Activated CD4-positive, CD25-positive, alpha-beta regulatory T cell treated with anti-CD3 and anti-CD28 coated beads, Interleukin-2, amount 50 U/mL, for 16 hours (primary cell): ENCODE measurements at places on chromosomes 4 and X.
A peak's percentile ranks its signal among the peaks of the same experiment; 100 is the strongest.

- no peak for DNase-seq
Observed at GRCh38 chr4:2843941-2844584, 419 bp downstream of the ADD1 start.

DNA sequence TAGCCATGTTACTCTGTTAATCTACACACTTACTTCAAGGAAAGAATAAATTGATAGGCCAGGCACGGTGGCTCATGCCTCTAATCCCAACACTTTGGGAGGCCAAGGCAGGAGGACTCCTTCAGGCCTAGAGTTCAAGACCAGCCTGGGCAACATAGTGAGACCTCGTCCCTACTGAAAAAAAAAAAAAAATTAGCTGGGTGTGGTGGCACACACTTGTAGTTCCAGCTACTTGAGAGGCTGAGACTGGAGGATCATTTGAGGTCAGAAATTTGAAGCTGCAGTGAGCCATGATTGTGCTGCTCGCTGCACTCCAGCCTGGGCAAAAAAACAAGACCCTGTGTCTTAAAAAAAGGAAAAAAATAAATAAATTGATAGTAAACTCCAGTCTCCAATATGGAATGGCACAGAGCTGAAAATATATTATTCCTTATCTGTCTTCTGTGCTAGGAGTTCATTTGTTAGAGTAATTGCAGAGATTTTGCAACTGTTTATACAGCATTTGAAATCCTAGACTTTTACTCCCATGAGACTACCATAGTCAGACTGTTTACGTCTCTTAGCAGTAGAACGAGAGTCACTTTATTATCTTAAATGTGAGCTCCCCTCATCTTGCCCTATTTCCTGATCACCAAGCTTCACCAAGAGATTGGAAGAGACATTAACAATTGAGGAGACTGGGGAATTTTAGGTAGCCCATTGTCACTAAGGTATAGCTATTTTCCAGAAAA lies 18.8 kb upstream of the TMEM131L start:
- DNase-seq: no peak

DNA sequence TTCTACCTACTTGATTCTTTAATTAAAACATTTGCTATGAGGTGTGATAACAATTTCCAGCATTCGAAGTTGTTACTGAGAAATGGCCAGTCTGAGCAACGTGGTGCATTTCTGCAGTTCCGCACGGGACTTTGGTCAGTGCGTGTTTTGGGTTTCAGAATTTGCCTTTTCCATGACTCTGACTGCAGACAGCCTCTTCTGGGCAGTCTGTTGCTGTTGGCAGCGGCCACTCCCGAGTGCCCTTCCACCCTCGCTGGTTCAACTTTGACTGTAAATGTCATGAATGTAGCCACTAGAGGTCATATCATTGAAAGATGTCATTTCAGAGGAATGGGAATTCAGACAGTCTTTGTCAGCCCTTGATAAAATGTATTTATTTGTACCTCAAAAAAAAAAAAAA lies 53.6 kb downstream of the NOP14 start:
- no peak for DNase-seq

- DNase-seq: no peak
Observed at GRCh38 chr4:145939856-145940255, 1.2 kb upstream of the ZNF827 start.

DNA sequence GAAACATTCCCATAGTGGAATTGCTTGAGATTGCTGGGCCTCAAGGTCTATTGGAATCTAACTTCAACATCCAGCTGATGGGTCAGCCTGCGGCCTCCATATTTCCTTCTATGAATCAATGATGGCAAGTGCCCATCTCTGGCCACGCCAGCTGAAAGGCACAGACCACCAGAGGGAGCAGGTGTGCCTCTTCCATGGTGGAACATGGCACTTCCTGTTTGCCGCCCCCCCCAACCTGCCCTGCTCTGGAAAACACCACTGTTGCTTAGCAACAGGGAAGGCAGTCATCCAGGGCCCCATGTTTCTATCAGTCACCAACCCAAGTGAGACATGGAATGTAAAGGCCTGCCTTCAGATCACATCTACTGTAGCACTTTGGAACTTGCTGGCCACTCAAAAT lies 11.6 kb downstream of the PAGE4 start:
- peak; percentile 2 for DNase-seq

DNA sequence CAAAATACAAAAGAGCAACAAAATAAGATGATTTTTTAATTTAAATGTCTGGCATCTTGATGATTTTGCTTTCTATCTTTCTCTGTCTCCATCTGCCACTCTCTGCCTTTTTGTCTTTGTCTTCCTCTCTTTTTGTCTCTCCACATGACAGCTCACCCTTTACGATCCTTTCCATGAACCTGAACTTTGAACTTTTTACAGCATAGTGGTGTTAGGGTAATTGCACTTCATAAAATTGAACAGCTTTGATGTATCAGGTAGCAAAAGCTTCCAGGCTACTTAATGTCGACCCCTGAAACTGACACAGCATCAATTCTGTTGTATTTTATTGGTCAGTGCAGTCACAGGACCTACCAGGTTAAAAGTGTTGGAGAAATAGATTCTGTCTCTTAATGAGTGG lies 1517.0 kb downstream of the ADGRL3 start:
- DNase-seq: no peak

- DNase-seq: no peak
Observed at GRCh38 chr4:70688795-70689231, 481 bp downstream of the UTP3 start.

DNA sequence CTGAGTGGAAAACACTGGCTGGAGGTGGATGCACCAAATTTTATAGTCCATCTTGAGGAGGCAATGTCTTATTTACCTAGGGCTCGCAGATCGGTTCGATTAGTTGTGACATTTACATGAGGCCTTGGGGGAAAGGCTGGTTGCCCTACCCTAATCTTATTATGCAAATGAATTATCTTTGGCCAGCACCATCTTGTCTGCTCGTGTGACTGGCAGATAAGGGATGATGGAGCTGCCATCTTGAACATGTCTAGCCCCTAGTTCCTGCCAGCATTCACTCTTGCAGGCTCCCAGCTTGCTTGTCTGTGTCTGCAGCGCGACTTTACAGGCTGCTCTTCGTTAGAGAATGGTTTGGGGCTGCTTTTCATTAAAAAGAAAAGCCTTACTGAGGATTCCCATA lies 61.9 kb downstream of the SEC24B start:
- no peak for DNase-seq

DNA sequence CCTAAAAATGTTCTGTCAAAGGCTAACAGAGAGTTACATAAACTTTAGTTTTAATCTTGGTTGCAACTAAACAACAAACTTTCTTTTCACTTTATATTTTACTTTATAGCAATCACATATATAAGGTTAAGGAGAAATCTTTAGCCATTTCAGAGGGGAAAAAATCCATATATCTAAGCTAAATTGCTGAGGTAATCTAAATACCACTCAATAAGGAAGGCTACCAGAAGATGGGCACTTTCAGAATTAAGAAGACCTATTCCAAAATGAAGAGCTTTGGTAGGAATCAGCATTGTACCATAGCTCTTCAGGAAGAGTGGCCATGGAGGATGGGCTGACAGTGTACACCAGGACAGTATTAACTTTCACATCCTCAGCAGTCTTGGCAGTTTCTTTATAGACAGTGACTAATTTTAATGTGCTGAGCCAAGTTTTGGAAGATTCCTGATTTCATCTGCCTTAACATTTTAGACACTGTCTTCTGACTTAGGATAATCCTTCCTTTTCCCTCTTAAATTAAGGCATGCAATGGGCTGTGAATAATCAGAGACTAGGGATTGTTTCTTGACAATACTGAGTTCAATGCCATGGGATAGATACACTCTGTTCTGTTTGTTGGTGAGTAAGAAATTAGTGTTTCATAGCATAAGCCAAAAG lies 7.1 kb downstream of the FAT4 start:
- no peak for DNase-seq

DNA sequence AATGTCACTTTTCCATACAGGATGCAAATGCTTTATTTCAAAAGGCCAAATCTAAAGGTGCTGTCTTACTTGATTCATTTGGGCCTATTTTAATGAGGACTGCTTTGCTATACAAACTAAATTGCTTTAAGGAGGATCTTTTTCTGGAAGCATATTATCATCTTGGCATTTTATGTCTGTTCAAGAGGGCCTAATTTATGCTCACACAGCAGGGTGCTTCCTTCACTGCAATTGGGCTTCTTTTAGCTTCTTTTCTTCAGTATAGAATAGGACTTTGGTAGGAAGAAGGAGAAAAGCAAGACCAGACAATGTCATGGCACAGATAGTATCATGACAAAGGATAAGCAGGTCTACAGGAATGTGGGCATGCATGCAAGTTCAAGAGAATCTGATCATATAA lies 222.4 kb upstream of the ANKRD50 start:
- DNase-seq: no peak

DNA sequence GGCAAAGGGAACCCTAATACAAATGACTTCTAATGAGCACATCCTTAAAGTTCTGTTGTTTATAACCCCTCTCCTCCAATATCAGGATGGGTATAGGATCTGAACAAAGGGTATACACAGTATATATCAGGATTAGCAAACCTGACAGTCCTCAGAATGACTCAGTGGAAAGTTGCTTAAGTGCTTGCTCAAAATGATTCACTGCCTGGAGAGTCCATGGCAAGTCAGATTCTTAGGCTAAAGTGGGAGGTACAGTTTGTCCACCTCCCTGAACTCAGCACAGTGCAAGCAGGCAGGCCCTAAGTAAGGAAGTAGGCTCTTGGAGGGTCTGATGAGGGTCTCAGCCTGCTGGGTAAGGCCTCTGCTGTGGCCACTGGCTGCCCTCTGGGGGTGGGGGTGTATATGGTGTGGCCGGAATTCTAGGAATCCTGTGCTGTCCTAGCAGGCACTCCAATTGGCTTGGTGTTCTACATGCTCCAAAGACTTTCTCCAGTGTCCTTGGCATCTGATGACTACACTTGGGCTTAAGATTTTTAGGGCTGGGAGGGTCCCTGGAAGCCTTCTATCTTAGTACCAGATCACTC lies 54.3 kb downstream of the CHRDL1 start:
- DNase-seq: no peak

DNA sequence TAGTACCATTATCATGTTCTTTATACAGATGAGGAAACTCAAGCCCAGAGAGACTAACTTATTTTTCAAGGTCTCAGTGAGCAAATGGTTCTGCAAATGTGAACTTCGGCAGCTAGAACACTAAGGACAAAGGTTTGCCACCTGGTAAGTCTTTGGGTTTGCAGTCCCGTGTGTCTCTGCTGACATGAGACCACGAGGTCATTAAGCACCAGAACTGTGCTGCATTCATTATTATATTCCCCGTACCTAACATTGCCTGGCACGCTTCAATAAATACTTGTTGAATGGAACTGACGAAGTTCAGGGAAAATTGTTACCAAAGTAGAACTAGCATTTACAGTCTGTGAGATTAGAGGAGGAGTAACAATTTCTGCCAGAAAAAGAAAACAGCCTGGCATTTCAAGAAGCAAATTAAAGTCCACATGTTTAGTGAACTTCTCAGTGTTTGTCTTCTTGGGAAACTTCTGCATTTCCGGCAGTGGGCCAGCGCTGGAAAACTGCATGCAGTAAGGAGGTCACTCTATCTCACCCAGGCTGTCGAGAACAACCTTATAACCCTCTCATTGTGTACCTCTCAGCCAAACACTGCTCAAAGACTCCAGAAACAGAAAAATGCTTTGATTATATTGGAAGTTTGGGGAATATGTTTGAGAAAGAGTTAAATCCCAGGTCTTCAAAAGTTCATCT lies 67.4 kb upstream of the CPEB2 start:
- DNase-seq: no peak

- DNase-seq: no peak
Observed at GRCh38 chr4:83753260-83753659, 217.4 kb downstream of the GPAT3 start.

DNA sequence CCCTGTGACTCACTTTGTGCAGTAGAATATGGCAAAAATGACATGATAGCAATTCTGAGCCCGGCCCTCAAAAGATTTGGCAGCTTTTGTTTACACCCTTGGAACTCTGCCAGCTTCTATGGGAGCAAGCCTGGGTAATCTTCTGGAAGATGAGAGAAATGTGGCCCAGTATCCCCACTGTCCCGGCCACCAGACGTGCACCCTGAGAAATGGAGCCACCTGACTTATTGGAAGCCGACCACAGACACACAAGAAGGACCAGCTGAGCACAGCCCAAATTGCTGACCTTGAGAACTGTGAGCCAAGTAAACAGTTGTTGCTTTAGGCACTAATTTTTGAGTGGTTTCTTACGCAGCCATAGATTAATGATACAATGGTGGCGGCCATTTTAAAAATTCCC lies 197.0 kb downstream of the STIM2 start:
- DNase-seq: no peak

DNA sequence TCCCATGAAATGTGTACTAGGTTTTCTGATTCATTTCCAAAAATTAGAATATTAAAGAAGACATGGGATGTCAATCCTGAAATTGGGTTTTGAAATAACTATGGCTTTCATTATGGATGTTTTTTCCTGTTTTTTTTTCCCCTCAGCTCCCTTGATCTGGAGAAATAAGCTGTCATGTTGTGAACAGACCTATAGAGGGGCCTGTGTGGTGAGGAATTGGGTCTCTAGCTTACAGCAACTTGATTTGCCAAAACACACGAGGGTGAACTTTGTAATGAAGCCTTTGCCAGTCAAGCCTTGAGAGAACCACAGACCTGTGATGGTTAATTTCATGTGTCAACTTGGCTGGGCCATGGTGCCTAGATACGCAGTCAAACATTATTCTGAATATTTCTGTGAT lies 2413.6 kb downstream of the PCDH7 start:
- DNase-seq: no peak

- DNase-seq: no peak
Observed at GRCh38 chr4:122119739-122120138, 32.4 kb upstream of the BLTP1 start.

- no peak for DNase-seq
Observed at GRCh38 chrX:96611619-96612362, 72.9 kb upstream of the DIAPH2 start.

DNA sequence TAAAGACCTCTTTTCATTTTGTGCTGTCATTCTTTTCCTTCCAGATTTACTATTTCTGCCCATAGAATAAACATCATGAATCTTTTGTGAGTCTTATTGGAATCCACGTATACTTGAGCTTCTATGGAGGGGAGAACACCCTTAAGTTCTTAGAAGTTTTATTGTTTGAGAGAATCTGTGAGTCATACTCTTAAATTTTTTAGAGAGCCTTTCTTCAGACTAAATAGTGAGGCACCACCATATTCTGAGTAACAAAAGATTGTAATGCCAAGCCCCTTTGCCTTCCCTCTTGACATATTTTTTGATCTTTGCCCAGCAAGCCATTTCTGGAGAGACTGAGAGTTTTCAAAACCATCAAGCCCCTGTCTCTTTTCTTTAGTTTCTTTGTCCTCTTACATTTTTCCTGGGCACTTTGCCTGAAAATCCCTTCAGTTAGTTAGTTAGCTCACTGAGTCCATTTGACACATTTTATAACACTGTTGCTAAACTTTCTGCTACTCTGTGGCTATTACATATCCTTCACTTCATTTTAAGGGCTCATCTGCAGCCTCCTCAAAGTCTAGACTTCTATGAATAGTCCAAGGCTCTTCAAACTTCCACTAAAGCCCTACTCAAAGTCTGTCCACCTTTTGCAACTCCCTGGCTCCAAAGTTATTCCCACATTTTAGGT lies 65.3 kb upstream of the NDUFC1 start:
- no peak for DNase-seq

- no peak for DNase-seq
Observed at GRCh38 chr4:66574145-66574978, 904.1 kb upstream of the EPHA5 start.

GRCh38 chrX:1493877-1494510 lies 41.3 kb upstream of the ASMTL start:
- DNase-seq: no peak
